HT1080 (cell line): ENCODE measurements at places on chromosomes 1 and 21.

DNA sequence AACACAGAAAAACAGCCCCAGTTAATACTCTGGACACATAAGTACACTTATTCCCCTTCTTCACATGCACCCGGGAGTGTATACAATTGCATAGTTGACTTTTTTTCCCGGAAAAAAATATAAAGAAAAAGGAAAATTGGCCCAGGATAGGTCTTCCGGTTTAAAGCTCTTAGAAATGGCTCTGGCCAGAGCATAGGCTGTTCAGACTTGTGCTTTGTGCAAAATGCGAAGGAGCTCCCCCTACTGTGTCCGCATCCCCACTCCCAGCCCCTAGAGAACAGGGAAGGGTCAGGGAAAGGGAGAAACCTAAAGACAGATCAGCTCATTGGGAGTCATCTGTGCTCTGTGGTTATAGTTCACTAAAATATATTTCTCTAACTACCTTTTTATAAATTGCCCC is 5.5 kb upstream of the MTMR11 start:
- no peak for DNase-seq

DNA sequence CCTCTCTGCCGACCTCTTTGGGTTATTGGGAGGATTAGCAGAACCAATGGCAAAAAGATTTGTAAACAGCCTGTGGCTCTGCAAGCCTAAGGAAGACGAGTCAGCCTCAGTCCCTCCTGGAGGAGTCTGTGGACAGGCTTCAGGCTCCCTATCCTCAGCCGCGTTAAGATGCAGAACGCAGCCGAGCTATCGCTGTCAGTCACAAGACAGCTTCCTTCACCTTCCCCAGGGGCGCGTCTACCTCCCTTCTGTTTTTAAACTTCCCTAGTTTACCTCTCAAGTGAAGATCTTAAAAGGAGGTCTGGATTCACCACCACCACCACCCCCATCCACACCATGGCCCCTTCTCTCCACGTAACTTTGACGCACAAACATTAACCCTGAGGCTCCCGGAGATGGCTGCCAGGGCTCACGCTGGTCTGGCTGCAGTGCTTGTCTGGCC is 738 bp downstream of the CAMK1G start:
- no peak for DNase-seq

- DNase-seq: no peak
Observed at GRCh38 chr1:229066591-229066990, 204.3 kb upstream of the RAB4A start.

DNA sequence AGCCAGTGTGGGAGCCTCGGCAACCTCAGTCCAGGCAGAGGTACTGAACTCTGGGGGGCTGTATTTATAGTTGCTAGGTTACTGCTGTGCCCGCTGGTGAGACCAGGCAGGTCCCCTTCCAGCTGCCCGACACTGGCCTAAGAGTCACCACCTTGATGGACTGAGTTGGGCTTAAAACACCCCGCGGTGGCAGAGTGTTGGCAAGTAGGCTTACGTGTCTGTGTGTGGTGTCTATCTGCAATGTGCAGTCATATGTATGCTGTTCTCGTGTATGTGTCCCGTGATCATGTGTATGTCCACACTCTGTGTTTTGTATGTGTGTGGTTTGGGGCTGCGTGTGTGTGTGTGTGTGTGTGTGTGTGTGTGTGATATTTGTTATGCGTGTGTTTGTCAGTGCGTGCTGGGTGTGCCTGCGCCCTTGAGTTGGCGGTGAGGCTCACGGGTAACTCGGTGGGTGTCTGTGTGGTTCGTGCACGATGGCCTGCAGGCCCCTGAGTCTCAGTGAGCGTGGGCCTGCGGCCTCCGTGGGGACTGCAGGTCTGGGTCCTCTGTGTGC is 65.5 kb downstream of the MEF2D start:
- no peak for DNase-seq

- no peak for DNase-seq
Observed at GRCh38 chr1:115092175-115092574, 2.9 kb upstream of the TSPAN2 start.

DNA sequence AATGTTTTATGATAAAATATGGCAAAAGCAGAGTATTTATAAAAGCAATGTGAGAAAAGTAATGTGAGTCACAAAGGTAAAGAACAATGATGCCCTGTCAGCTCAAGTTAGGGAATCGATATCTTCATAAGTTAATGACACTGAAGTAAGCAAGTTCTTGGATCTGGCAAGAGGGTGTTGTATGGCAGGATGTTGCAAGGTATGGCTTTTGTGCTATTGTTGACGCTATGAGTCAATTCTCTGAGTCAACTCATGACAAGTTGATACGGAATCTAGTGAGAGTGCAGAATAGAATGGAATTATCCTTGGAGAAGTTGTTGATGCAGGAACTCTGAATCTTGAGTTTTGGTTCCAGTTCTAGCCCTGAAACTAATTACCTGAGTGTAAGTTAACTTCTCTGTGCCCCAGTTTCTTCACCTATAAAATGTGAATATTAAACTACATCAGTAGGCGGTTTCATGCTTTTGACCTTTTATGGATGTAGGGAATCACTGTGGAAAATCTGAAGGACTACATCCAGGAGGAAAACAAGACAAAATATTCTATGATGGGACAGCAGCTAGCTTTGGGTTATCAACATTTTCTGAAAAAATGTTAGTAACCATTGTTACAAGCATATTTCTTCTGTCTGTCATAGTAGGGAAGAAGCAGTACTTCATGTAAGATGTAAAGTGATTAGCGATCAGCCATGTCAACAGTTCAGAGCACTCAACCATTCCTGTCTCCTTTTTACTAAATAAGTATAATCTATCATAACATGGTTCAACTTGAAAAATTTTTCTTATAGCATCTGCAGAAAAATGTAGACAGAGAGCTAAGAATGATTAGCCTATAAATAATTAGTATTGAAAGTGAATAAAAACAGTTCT is 96.9 kb downstream of the ATP6V1G3 start:
- peak; percentile 96 for DNase-seq

- DNase-seq: no peak
Observed at GRCh38 chr1:201599548-201599947, 60.6 kb downstream of the NAV1 start.

DNA sequence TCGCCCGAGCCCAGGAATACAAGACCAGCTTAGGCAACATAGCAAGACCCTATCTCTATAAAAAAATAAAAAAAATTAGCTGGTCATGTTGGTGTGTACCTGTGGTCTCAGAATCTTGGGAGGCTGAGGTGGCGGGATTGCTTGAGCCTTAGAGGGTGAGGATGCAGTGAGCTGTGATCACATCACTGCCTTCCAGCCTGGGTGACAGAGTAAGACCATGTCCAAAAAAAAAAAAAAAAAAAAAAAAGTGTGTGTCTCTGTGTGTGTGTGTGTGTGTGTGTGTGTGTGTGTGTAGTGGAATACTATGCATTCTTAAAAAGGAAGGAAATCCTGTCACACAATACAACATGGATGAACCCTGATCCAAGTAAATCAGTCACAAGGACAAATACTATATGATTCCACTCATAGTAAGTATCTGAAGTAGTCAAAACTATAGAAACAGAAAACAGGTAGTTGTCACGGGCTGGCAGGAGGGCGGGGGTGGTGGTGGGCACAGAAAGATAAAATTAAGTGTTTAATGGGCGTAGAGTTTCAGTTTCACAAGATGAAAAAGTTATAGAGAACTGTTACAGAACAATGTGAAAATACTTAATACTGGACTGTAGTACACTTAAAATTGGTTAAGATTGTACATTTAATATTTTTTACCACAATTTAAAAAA is 47.8 kb downstream of the SELENOF start:
- DNase-seq: no peak

DNA sequence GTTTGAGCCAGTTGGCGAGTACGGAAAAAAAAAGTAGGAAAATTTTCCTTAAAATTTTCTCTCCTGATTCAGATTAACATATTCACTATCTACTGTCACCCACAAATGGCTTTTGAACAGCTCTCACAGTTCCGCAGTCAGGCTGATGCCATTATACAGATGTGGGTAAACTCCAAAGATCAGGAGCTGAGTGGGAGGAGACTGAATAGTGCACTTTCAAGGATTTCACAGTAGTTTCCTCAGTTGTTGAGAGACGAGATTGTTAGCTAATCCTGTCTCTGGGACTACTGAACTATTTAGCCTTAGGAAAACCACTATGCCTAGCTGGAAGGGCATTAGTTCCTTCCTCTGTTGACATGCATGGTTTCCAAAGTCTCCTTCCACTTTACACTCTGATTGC is 3.2 kb upstream of the DISP1 start:
- no peak for DNase-seq

GRCh38 chr1:42335809-42336518 is 929 bp upstream of the FOXJ3 start:
- peak; percentile 28 for DNase-seq

DNA sequence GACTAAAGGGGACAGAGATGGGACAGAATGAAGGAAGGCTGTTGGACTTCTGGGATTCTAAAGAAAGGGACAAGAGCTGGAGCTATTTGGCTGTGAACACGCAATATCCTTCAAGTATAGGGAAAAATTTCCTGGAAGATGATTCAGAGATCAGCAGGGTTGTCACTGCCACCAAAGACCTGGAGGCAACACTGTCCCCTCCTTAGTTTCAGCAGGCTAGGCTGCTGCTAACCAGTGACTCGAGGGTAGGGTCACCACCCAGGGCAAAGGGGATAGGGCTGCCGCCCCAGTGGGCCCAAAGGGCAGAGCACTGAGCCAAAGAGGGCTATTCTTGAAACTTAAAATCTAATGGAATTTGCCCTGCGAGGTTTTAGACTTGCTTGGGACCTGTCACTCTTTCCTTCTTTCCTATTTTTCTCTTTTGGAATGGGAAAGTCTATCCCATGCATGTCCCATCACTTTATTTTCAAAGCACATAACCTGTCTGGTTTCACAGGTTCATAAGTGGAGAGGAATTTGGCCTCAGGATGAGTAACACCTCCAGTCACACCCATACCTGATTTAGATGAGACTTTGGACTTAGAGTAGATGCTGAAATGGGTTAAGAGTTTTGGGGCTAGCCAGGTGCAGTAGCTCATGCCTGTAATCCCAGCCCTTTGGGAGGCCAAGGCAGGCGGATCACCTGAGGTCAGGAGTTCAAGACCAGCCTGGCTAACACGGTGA is 11.9 kb downstream of the IFNLR1 start:
- no peak for DNase-seq

DNA sequence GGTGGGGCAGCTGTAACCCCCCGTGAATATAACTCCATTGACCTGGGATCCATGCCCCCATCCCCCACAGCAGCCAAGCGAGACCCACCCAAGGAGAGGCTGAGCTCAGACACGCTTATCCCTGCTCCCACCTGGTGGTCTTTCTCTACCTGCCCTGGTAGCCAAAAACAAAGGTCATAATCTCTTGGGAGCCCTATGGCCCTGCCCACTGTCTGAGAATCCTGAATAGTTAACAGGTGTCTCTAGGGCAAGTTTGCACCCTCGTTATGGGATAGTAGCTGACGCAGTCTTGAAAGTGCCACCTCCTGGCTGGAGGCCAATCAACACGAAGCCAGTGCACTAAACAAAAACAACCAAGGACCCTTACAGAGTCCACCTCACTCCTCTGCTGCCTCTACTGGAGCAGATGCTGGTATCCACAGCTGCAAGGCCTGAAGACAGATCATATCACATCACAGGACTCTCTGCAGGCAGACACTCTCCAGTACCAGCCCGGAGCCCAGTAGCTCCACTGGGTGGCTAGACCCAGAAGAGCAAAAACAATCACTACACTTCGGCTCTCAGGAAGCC is 134.3 kb upstream of the C1orf174 start:
- DNase-seq: no peak

- peak; percentile 28 for DNase-seq
Observed at GRCh38 chr1:223052931-223053330, 90.1 kb downstream of the TLR5 start.

DNA sequence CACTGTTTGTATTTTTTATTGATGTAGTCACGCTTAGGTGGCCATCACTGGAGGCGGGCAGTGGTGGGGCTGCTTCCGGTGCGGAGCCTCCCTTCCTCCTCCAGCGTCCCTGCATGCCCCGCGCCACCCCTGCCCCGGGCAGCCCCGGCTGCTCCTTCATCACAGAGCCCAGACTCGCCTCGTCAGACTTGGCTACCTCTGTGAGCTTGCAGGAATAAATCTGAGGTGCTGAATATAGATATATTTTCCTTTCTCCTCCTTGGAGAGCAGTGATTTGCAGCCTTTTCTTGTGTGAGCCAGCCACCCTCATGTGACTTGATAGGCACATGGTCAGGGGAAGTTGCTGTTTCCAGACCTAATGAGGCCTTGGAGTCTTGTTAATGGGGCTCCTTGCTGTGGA is 412.7 kb upstream of the VAMP3 start:
- DNase-seq: no peak

DNA sequence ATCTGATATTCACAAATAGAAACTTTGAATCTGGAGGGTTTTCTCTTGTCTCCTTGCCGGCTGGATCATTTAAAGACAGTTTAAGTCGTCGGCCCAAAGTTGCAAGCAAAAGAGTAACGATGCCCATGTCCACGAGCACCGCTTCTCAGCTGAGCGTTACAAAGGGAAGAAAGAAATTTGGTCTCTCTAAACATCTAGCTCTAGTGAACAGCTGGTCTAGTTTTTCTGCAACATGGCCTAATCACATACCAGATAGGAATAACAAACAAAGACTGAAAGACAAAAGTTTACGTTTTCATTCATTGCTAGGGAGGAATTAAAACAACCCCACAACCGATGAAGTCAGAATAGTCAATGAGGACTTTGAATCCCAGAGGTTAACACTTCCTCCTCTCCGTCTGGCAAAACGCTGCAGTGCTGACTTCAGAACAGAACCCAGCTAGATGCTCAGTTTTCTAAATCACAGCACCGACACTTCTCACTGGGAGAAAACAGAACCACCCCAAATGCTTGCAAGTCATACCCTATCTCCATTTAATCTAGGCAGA is 69.4 kb downstream of the NTPCR start:
- DNase-seq: no peak

DNA sequence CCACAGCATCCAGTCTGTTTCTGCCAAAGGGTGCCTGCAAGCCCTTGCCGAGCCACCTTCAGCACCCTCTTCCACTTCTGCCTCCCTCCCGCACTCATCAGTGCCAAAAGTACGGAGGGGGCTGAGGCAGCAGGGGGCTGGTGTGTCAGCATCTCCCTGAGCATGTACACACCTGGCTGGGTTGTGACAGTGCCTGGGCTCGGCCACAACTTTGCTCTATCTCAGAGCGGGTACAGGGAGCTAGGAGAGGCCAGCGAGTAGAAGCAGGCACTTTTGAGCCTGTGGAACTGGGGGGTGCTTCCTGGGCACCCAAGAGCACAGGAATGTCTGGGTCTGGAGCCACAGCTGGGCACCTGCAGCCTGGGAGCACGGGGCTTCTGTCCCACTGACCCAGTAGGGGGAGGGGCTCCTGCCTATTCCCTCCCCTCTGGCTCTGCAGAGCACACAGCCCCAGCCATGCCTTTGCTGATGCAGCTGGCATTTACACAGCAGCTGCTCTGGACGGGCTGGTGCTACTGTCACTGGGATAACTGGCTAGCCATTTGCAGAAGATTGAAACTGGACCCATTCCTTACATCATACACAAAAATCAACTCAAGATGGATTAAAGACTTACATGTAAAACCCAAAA is 319.8 kb upstream of the RRP15 start:
- DNase-seq: no peak

DNA sequence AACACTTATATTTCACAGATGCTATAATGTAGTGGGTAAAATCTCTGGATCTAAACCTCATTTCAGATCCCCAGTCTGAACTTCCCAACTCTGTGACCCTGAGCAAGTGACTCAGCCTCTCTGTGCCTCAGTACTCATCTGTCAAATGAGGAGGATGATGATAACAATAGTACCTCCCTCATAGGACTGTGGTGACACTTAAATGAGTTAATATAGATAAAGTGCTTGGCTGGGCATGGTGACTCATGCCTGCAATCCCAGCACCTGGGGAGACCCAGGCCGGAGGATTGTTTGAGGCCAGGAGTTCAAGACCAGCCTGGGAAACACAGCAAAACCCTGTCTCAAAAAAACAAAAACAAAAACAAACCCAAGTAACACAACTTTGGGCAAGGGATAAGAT is 4.7 kb upstream of the ECE1 start:
- DNase-seq: peak; percentile 75
